ENCODE measurements at places on chromosomes 12 and 14. TPM values are rescaled to one million over a fixed set of nuclear protein-coding genes. Genes with fewer than 3 reads are reported as not detected.

GRCh38 chr12:24297516-24297915, 348.0 kb upstream of the SOX5 start:
- no peak for DNase-seq

DNA sequence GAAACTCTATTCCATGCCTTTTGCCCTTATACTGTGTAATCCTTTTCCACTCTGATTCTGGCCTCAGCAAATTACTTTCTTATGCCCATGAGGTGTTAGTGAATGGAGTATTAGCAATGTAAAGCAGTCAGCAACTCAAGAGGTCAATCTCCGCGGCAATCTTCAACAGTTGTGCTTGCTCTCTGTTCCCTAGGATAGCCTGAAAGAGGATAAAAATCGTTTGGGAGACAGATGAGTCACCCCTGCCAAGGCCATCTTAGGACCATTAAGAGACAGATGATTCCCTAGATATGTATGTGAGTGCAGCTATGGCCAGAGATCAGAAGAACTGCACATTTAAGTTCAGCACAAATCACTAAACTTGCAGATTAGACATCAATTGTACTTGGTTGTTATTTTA, 1145.8 kb downstream of the GALC start:
- DNase-seq, result no peak

GRCh38 chr14:39157491-39157890, 12.6 kb downstream of the TRAPPC6B start:
- no peak for DNase-seq

GRCh38 chr14:102905116-102906108, 17.1 kb upstream of the AMN start:
- peak; percentile 37 for DNase-seq

- no peak for DNase-seq
Measured at GRCh38 chr12:2679068-2679815, 115.5 kb upstream of the FKBP4 start.

- DNase-seq, result no peak
Measured at GRCh38 chr12:14766649-14767215, 36.5 kb downstream of the WBP11 start.

GRCh38 chr12:93911396-93911795, 234.2 kb downstream of the CRADD start:
- no peak for DNase-seq

DNA sequence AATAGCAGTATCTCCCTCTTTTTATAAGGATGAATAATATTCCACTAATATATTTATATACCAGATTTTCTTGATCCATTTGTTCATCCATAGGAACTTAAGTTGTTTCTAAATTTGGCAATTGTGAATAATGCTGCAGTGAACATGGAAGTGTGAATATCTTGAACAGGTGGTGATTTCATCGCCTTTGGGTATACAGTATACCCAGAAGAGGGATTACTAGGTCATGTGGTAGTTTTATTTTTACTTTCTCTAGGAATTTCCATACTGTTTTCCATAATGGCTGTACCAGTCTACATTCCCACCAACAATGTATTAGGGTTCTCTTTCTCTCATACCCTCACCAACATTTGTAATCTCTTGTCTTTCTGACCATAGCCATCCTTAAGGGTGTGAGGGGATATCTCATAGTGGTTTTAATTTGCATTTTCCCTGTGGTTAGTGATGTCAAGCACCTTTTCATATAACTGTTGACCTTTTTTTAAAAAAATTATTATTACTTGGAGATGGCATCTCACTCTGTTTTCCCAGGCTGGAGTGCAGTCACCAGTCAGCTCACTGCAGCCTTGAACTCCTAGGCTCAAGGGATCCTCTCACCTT, 20.5 kb downstream of the PPHLN1 start:
- DNase-seq, result no peak

GRCh38 chr12:48990552-48990951, 8.6 kb downstream of the DDN start:
- no peak for DNase-seq

DNA sequence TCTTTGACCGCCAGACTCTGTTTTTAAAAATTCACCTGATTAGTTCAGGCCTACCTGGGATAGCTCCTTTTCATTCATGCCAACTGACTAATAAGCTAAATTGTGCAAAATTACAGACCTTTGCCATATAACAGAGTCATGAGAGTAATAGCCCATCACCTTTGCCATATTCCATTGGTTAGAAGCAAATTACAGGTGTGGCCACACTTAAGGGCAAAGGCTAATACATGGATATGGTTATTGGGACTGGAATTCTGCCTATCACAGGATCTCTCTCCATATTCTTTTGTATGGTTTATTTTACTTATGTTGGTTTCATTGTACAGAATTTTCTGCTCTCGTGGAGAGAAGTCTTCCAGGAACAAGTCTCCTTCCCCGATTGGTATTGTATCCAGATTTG, 115.2 kb downstream of the EGLN3 start:
- DNase-seq, result no peak

- DNase-seq, result no peak
Measured at GRCh38 chr14:20997115-20997514, 2.0 kb upstream of the SLC39A2 start.

GRCh38 chr12:123916729-123917128, 55.9 kb downstream of the CCDC92 start:
- DNase-seq, result no peak

DNA sequence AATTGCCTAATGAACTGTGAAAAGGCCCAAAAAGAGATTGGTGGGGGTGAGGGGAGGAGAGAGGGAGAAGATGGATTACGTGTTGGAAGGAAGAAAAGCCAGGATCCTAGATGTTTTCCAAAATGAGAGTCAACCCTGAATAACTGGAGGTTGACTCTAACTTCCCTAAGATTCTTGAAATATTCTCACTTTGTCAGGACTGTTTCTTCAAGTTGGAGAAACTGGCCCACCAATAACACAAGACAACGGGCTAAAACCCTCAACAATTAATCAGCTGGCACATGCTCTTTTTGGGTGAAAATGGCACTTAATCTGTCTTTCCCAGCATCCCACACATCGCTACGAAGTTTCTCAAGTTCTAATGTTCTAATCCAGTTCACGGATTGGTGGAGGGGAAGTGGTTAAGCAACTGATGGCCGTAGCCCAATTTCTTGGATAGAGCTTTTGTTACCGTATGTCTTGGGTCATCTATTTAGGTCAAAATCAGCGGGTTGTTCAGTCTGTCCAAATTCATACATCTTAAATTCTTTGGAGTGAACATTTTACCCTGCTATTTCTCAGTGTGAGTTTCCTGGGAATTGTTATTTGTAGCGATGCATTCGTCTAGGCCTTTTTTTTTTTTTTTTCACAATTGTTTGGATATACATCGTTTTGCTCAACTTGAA, 49.0 kb downstream of the GPHB5 start:
- no peak for DNase-seq

GRCh38 chr12:6044082-6044481, 80.4 kb downstream of the VWF start:
- DNase-seq, result no peak

DNA sequence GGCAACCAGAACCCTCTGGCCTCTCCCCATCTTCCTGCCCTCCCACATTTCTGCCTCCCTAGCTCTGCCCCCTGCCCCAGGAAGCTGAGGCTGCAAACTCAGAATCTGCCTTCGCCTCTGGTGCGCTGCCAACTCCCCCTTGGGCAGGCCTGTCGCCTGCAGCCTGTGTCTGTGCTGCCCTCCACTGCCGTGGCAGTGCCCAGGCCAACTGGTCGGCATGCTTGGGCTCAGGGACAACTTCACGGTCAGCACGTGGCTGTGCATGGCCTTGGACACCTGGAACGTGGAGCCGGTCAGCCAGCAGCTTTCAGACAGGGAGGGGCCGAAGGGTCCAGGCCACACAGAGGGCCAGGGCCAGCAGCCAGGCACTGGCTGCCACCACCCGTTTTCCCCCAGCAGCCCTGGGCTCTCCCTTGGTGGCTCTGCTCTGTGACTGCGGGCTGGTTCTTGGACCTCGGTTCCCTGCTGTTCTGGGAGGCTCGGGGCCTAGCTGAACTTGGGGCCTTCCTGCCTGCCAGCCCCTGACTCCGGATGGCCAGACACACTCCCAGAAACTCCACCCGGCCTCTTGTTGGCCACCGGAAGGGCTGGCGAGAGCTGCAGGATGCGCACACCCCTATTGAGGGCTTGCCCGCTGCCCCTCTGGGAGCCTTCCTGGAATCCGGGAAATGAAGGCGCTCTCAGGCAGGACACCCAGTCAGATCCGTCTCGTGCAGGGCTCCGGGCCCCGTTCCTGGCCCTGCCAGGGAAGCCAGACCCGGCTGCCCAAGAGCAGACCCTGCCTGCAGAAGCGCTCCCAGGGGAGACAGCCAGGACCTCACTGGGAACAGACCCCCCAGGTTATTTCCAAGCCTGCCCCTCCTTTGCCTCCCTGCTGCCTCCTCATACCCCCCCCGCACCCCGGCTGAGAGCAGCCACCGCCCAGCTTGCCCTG, 34.2 kb upstream of the PPP1R13B start:
- no peak for DNase-seq

DNA sequence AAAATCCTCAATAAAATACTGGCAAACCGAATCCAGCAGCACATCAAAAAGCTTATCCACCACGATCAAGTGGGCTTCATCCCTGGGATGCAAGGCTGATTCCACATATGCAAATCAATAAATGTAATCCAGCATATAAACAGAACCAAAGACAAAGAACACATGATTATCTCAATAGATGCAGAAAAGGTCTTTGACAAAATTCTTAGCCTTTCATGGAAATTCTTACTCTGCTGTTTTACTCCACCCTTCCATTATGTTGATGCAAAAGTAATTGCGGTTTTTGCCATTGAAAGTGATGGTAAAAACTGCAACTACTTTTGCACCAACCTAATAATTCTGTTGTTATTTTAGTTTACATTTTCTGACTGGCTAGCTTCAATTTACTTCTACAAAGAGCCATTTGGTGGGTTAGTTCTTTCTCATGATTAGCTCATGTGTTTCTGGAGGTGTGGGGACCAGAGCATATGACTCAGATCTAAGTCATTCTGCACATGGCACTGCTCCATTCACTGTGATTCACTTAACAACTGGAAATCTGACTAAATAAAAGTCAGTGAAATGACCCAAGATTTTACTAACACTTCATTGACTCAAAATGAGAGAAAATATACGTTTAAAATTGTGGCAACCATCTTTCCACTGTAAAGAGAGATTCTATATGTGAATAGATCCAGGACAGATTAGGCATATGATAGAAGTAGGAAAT, 99.9 kb downstream of the TMTC3 start:
- DNase-seq, result no peak

DNA sequence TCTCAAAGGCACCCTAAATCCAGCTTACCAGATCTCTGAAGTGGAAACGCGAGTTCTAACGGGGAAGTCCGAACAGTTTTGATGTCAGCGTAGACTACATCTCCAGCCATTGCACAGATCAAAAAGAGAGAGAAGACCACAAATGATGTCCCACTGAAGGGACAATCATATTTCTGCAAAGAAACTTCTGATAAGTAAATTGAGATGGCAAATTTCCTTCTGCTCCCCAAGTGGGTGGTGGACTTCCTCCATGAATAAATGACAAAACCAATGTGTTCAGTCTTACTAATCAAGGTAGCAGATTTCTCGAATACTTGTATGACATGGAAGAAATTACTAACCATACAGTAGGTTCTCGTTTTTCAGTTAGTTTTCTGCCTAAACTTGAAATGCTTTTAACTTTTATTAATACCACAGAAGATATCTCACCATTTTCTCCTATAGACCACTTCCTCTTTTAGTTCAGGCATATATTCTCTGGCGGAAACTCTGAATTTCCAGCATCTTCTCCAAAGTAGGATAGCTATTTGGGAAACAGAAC, at the start of gene CLECL1:
CLECL1 (minus strand) TSS at position 177 of the 541 bp plus-strand sequence.
- DNase-seq, result no peak

DNA sequence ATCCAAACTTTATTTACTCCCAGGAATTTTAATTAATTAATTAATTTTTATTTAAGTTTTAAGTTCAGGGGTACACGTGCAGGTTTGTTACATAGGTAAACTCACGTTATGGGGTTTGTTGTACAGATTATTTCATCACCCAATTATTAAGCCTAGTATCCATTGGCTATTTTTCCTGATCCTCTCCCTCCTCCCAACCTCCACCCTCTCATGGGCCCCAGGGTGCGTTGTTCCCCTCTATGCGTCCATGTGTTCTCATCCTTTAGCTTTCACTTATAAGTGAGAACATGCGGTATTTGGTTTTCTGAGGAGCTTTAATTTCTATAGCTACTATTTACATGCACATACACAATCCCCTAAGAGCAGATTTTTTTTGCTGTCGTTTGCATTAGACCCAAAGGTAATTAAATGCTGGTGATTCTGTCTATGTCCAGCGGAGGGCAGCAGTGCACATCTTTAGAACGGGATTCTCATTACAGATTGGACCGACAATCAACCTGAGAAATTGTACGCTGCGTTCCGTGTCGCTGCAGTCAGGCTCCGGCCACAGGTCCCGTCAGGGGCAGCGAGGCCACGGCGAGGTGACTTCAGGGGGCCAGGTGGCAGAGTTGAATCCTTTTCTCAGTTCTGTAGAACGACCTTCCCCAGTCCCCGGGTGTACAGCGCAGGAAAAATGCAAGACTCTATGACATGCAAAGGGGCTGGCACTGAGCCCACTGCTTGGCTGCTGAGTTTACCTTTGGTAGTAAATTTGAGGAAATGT, 11.6 kb downstream of the TMEM30B start:
- peak; percentile 75 for DNase-seq

DNA sequence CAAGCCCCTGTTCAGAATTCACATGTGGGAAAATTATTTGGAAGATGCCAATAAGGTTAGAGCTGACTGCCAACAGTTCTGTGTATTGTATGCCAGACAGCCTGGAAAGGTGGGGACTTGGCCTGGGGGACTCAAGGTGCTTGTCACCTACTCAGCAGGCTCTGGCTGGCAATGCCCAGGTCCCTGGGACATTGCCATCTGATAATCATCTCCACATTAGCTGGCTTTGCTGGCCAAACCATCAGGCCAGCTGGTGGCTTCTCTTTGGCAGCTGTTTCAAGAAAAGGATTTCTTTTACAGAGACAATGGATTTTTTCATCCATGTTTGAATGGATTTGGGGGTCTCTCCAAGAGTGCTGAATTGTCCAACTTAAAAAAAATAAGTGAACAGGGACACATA, 165.2 kb downstream of the BRMS1L start:
- no peak for DNase-seq

GRCh38 chr12:21910657-21911056, 30.6 kb downstream of the ABCC9 start:
- no peak for DNase-seq

DNA sequence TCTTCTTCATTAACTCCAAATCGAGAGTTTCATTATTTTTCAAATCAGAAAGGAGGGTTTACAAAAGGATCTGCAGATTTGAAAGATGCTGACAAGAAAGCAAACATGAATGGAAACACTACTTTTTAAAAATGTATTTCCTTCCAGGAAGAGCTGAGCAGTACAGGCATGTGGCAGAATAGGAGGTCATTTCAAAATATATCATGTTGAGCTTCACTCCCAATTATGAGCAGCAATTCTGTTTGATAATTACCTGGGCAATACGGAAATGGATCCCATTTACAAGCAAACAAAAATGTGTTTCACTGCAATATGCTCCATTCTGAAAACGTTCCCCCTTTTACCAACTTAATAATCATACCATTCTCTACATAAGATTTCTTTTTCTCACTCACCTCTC, 147.7 kb upstream of the BCL2L14 start:
- DNase-seq, result no peak

Gene OASL
- total RNA-seq, result 0.66 TPM

Gene SLC7A7
- 319 TPM for total RNA-seq

Gene SIRT4
- 6.3 TPM for total RNA-seq

Gene NEUROD4
- not detected for total RNA-seq

Data from Peyer's patch (tissue), 4 donors.